Renal cortical epithelial cell (primary cell): ENCODE measurements at places on chromosomes 2 and 18. TPM values are rescaled to one million over a fixed set of nuclear protein-coding genes. Genes with fewer than 3 reads are reported as not detected.

DNA sequence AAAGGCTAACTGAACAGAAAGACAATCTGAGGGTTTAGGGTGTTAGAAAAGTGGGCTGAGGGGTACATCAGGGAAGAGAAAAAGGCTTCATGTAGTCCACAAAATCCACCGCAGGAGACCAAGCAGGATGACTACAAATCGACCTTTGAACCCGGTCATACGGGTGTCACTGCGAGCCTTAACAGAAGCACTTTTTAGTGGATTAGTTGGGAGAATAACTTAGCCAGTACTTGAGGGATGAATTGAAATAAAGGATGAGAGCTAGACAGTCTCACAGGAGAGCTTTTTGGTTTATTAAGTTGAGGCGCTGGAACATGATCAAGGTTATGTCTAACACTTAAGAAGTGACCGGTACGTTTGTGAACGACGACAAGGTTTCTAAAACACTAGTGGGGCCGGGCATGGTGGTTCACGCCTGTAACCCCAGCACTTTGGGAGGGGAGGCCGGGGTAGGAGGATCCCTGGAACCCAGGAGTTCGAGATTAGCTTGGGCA is 217.7 kb downstream of the MCFD2 start:
- DNase-seq, result no peak

GRCh38 chr2:96470636-96471035 is 34.5 kb downstream of the NEURL3 start:
- DNase-seq, result peak; percentile 13

UCN gene
- total RNA-seq, result 0.70 TPM in 1 of 2 replicates, not detected in the other

DNA sequence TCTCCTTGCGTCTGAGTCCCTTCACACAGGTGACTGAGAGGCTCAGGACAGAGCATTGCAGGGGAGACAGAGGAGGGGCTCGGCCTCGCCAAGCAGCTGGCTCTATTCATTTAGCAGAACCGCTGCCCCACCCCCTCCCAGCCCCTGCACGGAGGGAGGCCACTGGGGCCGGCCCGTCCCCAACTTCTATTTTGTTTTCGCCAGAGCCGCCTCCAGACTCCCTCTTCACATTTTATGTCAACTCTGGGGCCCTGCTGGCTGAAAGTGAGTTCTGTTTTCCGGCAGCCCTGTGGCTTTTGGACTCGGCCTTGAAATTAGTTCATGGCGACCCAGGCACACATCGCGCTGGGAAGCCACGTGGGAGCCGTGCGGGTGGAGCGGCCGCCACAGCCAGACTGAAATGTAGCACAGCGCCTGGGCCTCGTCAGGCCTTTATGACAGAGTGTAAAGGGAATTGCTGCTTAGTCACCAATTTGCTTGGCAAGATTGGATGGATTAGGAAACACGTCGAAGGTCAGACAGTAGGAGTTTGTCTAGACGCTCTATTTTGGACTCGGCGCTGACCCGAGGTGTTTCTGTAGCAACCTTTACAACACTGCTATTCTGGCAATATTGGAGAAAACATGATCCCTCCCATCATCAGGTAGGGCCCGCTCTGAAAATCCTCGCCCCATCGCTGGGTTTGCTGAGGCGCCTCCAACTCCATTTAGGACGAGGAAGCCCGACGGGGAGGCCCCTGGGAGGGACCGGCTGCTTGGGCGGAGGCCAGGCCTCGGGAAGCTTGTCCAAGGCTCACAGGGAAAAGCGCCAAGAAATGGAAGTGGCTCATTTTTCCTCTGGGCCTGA is 90.7 kb upstream of the CTDP1 start:
- no peak for DNase-seq

DNA sequence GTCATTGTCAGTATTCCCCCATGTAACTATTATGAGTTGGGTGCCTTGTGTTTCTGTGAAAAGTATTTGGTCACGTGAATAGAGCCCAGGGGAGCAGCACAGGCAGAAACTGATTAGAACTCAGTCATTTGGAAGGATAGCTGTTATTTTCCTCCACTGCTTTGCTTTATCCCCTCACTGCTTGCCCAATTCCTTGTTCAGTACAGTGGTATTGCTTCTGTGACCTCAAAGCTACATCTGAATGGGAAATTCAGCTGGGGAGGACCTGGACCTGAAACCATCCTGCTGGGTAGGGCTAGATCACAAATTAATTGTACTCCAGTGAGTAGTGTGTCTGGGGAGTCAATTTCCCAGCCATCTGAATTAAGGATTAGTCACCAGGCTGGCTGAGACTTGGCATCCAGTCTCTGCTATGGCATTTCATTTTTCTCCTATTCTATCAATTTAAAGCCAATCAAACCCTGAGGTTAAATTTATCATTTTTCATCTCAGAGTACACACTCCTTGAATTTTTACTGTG is 1231.6 kb upstream of the GYPC start:
- DNase-seq, result no peak

DNA sequence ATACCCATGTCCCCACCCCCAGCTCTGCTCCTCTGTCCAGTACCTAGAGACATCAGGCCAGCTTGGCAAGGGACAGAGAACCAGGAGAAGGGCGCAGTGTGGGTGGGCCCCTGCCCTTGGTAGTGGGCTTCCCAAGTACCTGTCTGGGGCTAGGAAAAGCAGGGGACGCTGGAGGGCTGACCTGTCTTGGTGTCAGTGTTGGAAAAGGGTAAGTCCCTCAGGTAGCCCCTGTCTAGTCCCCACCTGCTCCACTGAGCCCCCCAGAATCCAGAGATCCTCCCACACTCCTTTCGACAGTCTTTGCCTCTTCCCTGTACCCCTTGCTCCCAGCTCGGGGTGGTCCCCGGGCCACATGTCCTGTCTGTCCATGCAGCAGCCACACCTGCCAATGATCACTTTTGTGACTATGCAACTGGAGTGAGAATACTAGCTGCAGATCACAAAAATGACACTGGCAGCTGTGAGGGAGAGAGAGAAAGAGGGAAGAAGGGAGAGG is 14.6 kb downstream of the DNAJB2 start:
- DNase-seq, result no peak

LHCGR gene
- not detected in 2 replicates for total RNA-seq

GRCh38 chr2:44242904-44243303 is 32.4 kb upstream of the SLC3A1 start:
- no peak for DNase-seq

- DNase-seq, result no peak
Observed at GRCh38 chr2:120347396-120348060, 1.6 kb downstream of the INHBB start.

GRCh38 chr18:11947214-11948191 is 33.8 kb upstream of the IMPA2 start:
- DNase-seq, result peak; percentile 98

- DNase-seq, result no peak
Observed at GRCh38 chr2:62845256-62845655, 139.7 kb downstream of the EHBP1 start.

GRCh38 chr2:107932979-107933378 is 53.3 kb upstream of the SLC5A7 start:
- peak; percentile 42 for DNase-seq

GRCh38 chr2:78999406-78999805 is 26.1 kb upstream of the REG3G start:
- peak; percentile 11 for DNase-seq

- no peak for DNase-seq
Observed at GRCh38 chr2:96760986-96761832, 507 bp downstream of the CNNM4 start.

- DNase-seq, result peak; percentile 42
Observed at GRCh38 chr2:38666556-38666910, 619 bp downstream of the GALM start.

DNA sequence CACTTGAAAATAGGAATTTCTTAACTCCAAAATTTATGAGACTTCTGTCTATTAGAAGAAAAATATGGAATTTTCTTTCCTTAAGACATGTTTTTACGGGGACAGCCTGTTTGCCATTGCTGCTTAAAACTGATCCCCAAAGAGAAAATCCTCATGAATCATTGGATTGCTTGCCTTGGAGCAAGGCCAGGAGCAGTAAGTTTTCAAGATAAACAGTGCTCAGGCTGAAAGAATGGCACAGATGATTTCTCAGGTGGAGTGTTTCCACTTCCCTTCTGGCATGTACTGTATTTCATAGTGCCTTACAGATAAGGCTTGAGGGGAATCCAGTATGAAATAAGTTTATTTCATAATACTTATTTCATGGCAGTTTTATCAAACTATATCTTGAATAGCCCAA is 74.3 kb upstream of the MMADHC start:
- peak; percentile 76 for DNase-seq

DNA sequence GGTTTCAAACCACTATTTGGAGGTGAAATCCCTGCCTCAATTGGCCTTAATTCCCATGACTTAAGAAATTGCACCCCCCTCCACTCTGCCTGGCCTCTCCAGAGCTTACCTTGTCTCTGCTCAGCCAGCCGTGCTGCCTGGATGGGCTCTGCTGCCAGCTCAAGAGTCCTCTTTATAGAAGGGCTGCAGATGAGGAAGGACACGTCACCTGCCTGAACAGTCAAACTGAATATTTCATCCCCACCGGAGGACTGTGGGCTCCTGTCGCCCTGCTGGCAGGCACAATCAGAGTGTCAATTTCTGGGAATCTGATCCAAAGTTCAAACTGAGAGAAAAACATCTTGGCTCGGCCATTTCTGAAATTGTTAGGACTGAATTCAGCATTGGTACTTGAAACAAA is at the start of gene OTOS:
OTOS (minus strand) TSS at position 148 of the 400 bp plus-strand sequence. CDS start 332 bp downstream, outside the sequence.
- peak; percentile 2 for DNase-seq

- DNase-seq, result no peak
Observed at GRCh38 chr18:8052237-8052701, 485.2 kb downstream of the PTPRM start.

GRCh38 chr18:8810157-8810556 is 104.8 kb downstream of the MTCL1 start:
- DNase-seq, result no peak

DNA sequence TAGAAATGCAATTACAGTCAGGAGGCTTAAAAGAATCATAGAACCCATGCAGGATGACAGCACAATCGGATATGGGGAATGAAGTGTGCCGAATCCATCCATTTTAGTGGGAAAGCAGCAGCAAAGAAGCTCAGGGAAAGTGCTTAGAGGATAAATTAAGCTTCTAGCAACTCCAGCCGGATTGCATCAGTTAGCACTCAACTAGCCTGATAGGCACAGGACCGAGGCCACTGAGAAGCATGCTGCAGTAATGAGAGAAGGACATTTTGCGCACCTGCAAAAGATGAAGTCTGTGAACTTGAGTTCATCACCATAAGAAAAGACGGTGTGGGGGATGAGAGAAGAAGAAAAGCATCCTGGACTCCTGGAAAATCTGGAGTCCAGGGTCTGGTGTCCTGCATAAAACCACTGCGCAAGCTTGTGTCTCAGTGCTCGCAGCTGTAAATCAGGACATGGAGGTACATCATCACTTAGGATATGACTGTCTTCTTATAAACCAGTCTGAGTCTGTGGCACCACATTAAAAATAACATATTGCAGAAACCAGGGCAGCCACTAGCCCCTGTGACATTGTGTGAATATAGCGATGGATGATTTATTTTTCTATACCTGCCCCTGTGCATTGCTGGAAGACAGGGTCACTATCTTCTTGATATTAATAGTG is 665.5 kb upstream of the SOX11 start:
- DNase-seq, result no peak

TNP1 gene
- not detected in 2 replicates for total RNA-seq
